Immature natural killer cell (primary cell): ENCODE measurements at places on chromosomes 5 and 9. TPM values are rescaled to one million over a fixed set of nuclear protein-coding genes. Genes with fewer than 3 reads are reported as not detected.

The ANGPTL2 gene
- polyA plus RNA-seq, result not detected

The IFNK gene
- polyA plus RNA-seq, result not detected

The SPINK7 gene
- not detected for polyA plus RNA-seq

GRCh38 chr5:54630738-54631359, 113.3 kb downstream of the SNX18 start:
- DNase-seq, result no peak
